ENCODE measurements at places on chromosomes 16 and 17. TPM values are rescaled to one million over a fixed set of nuclear protein-coding genes. Genes with fewer than 3 reads are reported as not detected.

Gene IQCK
- 10.6 TPM for total RNA-seq

Gene SCGB1C2
- total RNA-seq: not detected

- H3K27ac ChIP-seq: no peak overlapping the region
- no peaks in the 10 kb centered on the region for H3K36me3 ChIP-seq
- no peaks in the 10 kb centered on the region for H3K27me3 ChIP-seq
- H3K4me3 ChIP-seq: no peak overlapping the region
- DNase-seq: no peak
Observed at GRCh38 chr17:71519285-71519684, 601.5 kb upstream of the SOX9 start.

DNA sequence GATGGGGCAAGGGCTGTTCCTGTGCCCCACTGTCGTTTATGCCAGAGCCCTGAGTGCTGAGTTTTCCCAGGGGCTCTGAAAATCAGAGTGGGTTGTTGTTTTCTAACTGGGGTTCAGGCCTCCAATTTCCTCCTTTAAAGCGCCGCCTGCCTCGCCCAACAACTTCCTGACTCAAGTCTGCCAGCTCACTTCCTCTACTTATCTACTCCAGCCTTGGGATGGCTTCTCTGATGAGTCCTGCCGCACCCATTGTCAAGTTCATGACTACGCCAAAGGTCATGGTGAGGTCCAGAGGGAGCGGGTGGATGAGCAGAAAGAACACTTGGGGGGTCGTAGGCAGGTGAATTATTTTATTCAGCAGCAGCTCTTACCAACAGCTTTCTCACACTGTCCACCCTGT is 104.7 kb downstream of the UTP18 start:
- H3K4me3 ChIP-seq: no peak overlapping the region
- no peak for DNase-seq

DNA sequence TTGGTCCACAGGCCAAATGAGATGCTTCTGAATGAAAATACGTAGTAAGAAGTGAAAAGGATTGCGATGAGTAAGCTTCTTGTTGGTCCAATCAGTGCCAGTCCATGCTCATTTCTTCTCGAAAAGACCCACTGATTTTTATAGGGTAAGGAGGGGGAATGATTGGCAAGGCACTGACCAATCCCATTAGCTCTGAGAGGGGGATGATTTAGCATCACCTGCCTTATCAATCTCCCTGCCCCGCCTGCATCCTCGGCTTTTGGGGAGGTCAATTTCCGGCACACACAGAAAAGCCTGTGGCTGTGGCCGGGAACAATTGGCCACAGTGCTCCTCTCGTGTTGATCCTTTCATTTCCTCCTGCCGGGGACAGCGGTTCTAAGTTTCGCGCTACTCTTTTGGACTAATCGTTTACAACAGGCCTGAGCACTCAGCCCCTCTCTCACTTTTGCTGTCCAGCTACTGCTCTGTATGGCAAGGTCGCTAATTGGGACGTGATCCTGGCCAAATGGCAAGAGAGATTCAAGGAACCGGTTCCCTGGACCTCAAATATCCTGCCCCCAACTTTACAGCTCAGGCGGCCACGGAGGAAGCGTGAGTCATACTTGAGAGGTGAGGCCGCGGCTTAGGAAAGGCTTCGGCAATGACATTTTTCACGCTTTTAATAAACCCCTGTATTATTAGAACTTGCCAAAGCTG is 43.1 kb downstream of the TBX4 start:
- DNase-seq: no peak
- no peak overlapping the region for H3K27ac ChIP-seq
- H3K4me1 ChIP-seq: no peaks in the 10 kb centered on the region
- no peak overlapping the region for H3K4me3 ChIP-seq
- no peaks in the 10 kb centered on the region for H3K36me3 ChIP-seq
- H3K27me3 ChIP-seq: no peaks in the 10 kb centered on the region

- no peaks in the 10 kb centered on the region for H3K27me3 ChIP-seq
- H3K36me3 ChIP-seq: no peaks in the 10 kb centered on the region
Observed at GRCh38 chr17:6046931-6047330, 23.2 kb upstream of the WSCD1 start.

- no peaks in the 10 kb centered on the region for H3K36me3 ChIP-seq
- DNase-seq: no peak
- H3K4me3 ChIP-seq: no peak overlapping the region
- H3K4me1 ChIP-seq: no peaks in the 10 kb centered on the region
Observed at GRCh38 chr16:85484347-85485300, 128.5 kb upstream of the GSE1 start.

- DNase-seq: peak; percentile 5
- no peaks in the 10 kb centered on the region for H3K27me3 ChIP-seq
- no peaks in the 10 kb centered on the region for H3K36me3 ChIP-seq
- no peaks in the 10 kb centered on the region for H3K4me1 ChIP-seq
- no peak overlapping the region for H3K27ac ChIP-seq
Observed at GRCh38 chr17:16937431-16937830, 34.5 kb downstream of the TNFRSF13B start.

GRCh38 chr16:27690608-27691007 is 140.7 kb downstream of the KATNIP start:
- H3K27me3 ChIP-seq: no peaks in the 10 kb centered on the region
- H3K27ac ChIP-seq: no peak overlapping the region
- H3K36me3 ChIP-seq: no peaks in the 10 kb centered on the region

DNA sequence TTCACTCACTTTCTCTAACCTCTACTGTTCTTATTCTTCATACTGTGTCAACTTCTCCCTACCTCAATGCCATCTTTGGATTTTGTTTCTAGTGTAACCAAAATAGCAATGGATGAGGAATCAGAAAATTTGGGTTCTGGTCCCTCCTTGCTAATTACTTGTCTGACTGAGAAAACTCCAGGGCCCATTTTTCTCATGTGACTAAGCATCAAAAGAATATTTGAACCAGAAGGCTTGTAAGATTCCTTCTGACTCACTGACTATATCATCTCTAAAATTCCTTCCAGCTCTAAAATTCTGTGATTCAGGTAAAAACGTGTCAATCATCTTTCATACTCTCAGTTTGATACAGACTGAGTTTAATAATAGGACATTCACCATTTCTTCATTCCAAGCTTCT is 57.9 kb downstream of the BRIP1 start:
- no peak overlapping the region for H3K4me3 ChIP-seq
- no peak overlapping the region for H3K27ac ChIP-seq
- no peak for DNase-seq
- H3K4me1 ChIP-seq: no peaks in the 10 kb centered on the region

Data from pancreas (tissue), 10 donors.